Fibroblast of skin of back (primary cell): ENCODE measurements at places on chromosomes 1 and 21.

- DNase-seq, result no peak
Observed at GRCh38 chr1:201457508-201457960, 11.5 kb downstream of the PHLDA3 start.

GRCh38 chr1:68231627-68232288 lies 565 bp downstream of the WLS start:
- peak; percentile 75 for DNase-seq

DNA sequence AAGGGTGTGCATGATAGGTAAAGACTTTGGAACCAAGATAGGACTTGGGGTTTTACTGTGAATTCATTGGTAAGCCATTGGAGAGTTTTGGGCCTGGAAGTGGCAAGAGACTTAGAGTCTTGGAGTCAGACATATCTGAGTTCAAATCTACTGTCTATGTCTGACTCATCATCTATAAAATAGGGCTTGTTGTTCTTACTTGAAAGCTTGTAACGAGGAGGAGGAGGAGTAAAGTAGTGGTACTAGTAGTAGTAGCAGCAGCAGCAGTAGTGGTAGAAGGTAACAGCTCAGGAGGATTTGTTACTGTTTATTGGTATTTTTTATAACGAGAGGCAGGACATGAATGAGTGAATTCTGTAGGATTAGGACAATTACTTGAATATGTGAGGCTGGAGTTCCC lies 62.7 kb downstream of the CACHD1 start:
- no peak for DNase-seq

DNA sequence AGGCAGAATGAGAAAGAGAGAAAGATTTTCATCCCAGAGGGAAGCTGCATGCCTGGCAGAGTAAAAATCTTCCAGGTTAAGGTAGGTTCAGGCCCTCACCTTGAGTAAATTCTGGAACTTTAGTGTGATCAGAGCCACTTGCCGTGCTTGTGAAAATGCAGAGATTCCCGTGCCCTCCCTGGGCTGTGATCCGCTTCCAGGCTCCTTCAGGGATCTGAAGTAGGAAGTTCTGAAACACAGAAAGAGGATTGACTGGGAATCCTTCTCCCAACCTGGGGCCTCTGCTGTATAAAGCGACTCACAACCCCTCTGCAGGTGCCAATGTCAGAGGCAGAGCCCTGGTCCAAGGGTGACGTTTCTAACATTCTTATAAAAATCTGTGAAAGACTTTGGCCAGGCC lies 26.6 kb downstream of the NUAK2 start:
- DNase-seq, result no peak

- DNase-seq, result peak; percentile 30
Observed at GRCh38 chr1:103788377-103788776, 38.7 kb downstream of the AMY1C start.

- peak; percentile 53 for DNase-seq
Observed at GRCh38 chr1:45945426-45945825, 142.0 kb downstream of the MAST2 start.

DNA sequence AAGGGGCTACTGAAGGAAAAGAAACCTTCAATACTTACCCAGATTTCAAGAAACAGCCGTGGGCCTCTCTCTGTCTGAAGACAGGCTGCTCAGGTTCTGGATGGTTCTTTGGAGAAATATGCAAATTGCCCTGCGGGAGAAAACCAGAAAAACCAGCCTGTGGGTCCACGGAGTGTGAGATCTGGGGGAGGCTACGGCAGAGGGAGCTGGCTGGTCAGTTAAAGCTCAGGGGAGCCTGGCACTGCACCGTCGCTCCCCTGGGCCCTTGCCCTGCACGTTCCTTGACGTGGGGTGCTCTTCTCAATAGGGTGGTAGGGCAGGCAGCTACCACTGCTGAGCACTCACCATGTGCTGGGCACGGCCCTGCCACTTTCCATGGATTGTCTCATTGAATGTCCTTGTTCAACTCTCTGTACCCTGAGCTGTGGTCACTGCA lies 12.7 kb downstream of the TMCO4 start:
- no peak for DNase-seq

- peak; percentile 72 for DNase-seq
Observed at GRCh38 chr21:44820851-44821250, 3.0 kb upstream of the SUMO3 start.

GRCh38 chr1:30085811-30086770 lies 637.3 kb downstream of the MATN1 start:
- peak; percentile 62 for DNase-seq

DNA sequence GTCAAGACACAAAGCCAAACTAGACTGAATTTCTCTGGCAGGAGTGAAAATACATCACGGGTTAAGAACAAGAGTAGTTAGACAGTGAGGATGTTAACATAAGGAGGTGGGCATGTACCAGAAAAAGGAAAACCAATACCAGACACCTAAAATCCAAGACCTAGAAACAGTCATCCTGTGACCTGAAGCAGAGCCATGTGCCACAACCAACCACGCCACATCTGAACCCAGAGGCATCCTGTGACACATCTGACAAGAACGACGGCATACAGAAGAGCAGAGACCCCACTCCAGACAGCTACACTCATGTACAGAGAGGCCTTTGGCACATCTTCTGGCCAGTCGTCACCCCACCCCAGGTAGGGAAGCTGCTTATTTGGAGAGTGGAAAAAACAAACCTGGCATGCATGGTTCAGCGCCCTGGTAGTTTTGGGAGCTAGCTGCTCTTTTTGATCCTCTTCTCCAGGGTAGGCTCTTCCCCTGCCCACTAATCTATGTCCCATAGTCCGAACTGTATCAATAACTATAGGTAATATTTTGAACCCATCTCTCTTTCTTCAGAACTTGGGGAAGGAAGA lies 72.1 kb downstream of the SLC45A1 start:
- no peak for DNase-seq

DNA sequence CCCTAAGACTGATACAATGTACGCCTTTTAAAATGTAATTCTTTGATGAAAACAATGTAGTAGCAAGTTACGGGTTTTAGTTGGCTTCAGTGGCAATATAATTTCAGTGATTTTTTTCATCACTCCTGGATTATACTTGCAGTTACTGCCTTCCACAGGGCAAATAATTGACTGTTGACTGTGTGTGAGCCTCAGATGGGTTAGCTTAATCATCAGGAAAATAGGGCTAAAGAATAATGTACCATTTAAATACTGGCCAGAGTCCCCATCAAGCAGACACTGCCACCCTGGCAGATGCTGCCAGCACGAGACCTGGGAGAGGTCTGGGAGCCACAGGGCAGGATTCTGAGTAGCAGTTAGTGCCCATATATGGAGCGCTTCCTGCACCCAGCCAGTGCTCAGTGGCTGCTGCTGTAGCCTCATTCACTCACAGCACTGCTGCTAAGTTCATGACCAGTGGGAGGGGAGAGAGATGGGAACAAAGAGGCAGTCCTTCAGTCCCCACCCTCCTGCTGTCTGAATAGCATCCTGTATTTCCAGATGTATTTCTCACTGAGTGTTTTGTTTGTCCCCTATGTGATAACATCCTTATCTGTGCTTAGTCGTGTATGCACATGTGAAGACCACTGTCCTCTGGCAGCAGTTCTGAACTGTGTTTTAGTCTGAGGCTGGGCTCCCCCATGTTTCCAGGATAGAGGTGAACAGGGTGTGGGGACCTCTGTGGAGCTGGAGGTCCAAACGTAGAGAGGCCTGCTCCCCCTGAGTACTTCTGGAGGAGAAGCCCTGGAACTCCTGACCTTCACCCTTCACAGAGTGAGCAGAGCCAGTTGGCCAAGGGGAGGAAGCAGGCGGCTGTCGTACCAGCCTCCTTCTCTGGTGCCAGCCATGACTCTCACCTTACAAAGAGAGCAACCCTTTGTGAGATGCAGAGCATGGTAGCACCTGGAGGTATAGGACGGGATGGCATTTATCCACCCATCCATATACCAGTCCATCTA lies 80.4 kb downstream of the ADARB1 start:
- peak; percentile 96 for DNase-seq
